ENCODE measurements at places on chromosomes 2 and 18.

GRCh38 chr18:24975496-24976372 is 376.2 kb downstream of the ZNF521 start:
- no peak for DNase-seq

- DNase-seq, result no peak
These were observed 125.6 kb upstream of the PKDCC start for GRCh38 chr2:41922177-41922576.

- DNase-seq, result no peak
These were observed 32.0 kb downstream of the CDH19 start for GRCh38 chr18:66571845-66572244.

DNA sequence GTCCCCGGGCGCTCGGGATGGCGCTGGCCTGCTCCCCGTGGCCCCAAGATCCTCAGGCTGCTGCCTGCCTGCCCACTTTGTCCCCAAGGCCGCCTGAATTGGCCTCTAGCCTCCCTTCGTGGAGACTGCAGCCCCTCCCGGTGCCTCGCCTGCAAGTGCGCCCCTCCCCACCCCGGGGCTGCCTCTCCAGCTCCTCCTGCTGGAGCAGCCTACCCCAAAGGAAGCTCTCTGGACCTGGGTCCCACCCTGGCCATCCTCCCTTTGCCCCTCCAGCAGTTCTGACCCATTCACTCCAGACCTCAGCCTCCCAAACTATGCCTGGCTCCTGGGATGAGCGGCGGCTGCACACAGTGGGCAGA is 6.2 kb downstream of the ESPNL start:
- no peak for DNase-seq

DNA sequence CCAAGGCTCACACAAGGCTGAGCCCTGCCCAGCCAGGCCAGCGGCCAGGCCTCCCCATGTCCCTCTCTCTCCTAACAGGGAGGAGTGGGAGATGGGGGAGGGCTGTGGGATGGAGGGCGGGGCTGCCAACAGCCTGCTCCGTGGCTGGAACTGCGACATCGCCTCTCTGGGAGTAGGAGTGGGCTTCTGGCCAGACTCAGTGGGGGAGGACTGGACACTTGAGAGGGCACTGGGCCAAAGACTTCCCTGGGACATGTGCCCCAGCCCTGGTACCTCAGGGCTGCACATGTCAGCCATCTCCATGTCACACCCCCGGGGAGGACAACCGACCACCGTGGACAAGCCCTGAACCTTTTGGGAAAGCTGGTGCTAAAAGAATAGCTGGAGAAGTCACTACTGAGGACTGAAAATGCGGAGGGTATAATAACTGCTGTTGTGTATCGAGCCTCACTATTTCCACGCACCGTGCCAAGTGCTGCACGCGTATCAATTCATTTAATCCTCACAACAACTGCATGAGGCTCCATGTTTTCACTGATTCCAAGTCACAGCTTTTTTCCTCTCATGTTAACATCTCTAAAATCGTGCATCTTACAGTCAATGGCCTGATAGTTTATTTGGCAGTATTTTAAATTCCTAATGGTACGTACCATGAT is 127.3 kb downstream of the MSH2 start:
- no peak for DNase-seq

DNA sequence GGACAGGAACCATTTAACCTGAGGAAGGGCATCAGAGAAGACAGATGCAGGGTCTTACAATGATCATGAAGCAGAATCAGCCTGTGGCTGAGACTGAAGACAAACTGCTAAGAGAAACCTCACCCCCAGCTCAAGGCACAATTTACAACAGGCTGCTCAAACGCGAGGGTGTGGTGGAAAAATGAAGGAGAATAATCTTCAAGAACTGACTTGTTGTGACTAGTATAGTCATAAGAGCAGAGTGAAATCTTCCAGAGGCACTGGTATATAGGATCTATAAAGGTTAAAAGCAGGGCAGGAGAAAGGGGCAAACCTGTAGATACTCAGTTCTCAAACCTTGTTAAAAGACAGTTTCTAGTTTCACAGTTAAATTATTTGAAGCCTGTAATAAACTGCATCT is 1155.8 kb upstream of the TMEFF2 start:
- no peak for DNase-seq

All from keratinocyte (primary cell).